ENCODE measurements at places on chromosomes 12 and 14.

- DNase-seq, result peak; percentile 85
These were observed 1.6 kb downstream of the CCDC88C start for GRCh38 chr14:91415794-91416743.

- peak; percentile 58 for DNase-seq
These were observed 290.2 kb upstream of the NPAS3 start for GRCh38 chr14:32648434-32648833.

DNA sequence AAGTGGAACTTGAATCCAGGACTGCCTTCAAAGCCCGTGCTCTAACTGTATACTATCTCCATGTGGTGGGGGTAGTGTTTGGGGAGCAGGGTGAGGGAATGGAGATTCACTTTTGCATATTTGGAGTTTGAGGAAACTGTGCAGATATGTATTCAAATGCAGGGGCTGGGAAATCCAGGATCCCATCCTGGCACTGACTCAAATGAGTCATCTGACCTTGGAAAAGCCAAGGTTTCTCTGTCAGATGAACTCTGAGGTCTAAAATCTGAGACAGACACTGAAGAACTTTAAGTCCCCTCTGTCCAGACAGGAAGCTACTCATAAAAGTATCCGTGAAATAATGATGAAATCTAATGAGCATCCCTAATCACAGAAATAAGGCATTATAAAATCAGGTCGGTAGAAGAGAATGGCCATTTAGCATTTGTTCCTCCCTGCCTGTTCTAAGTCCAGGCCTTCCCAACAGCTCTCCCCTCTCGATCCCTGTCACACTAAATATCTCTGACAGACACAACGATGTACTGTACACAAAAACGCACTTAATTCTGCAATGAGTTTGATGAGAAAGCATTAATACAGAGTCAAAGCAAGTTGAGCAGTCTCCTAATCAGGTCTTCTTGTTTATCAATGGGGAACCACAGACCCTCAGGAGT, 14.4 kb downstream of the NIN start:
- no peak for DNase-seq

- DNase-seq, result no peak
These were observed 5.4 kb downstream of the SFSWAP start for GRCh38 chr12:131716282-131716681.

GRCh38 chr14:56759633-56760032, 50.6 kb downstream of the OTX2 start:
- DNase-seq, result no peak

GRCh38 chr14:76023757-76024156, 38.2 kb downstream of the IFT43 start:
- no peak for DNase-seq

GRCh38 chr14:73823339-73823885, 28.2 kb upstream of the PTGR2 start:
- no peak for DNase-seq

DNA sequence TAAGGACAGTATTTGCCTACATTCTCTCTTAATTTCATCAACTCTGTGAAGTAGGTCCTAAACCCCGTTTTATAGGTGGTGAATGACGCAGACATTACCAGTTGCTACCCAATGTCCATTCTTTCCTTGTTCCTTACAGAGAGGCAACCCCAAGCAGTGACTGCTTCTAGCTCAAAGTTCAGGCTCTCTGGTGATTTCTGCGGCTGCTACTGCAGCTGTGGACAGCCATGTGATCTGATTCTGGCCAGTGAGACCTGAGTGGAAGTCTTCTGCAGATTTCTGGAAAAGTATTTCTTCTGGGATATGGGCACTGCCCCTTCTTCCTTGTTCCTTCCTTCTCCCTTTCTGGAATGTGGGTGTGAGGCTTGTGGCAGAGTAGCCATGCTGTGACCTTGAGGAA, 82.9 kb downstream of the ARF6 start:
- no peak for DNase-seq

GRCh38 chr14:50957296-50957695, 13.0 kb upstream of the PYGL start:
- DNase-seq, result no peak

- DNase-seq, result peak; percentile 70
These were observed 4.8 kb upstream of the LMNTD1 start for GRCh38 chr12:25557830-25558436.

GRCh38 chr12:11133816-11134215, 628 bp downstream of the TAS2R30 start:
- DNase-seq, result peak; percentile 18

GRCh38 chr14:74437496-74438053, 11.6 kb upstream of the SYNDIG1L start:
- DNase-seq, result no peak

GRCh38 chr12:68944296-68945076, 11.5 kb upstream of the CPM start:
- peak; percentile 11 for DNase-seq

DNA sequence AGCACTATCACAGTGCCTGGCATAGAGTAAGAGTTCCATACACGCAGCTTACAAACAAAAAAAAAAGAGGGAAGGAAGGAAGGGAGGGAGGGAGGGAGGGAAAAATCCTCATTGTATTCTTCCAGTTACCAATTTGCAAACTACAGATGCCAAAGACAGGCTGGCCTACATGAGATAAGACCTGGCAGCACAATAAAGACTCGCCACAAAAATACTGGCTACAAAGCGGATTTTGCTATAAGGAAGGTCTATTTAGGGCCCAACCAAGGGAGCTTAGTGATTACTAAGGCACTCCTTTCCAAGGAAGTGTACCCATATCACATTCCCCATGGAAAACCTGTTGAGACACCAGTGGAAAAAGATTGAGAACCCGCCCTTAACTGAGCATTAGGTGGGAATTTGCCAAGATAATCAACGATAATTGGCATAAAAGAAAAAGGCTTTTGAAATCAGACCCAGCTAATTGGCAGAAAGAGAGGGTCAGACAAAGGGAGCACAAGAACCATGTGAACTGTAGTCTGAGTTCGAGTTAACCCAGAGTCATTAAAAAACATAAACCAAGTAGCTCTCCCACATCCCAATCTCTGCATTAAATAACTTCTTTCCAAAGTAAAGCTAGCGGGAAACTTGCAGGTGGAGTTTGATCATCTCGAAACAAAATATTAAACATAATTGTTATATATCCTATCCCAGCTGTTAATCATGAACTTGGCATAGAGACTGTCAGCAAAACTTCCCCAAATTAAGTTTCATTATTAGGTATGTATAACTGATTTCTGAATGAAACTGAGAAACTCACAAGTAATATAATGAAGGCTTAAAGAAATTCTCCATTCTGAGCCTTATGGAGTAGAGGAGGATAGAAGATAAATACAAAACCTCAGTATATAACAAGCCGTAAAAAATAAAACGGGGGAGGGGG, 50.1 kb downstream of the PHLDA1 start:
- no peak for DNase-seq

DNA sequence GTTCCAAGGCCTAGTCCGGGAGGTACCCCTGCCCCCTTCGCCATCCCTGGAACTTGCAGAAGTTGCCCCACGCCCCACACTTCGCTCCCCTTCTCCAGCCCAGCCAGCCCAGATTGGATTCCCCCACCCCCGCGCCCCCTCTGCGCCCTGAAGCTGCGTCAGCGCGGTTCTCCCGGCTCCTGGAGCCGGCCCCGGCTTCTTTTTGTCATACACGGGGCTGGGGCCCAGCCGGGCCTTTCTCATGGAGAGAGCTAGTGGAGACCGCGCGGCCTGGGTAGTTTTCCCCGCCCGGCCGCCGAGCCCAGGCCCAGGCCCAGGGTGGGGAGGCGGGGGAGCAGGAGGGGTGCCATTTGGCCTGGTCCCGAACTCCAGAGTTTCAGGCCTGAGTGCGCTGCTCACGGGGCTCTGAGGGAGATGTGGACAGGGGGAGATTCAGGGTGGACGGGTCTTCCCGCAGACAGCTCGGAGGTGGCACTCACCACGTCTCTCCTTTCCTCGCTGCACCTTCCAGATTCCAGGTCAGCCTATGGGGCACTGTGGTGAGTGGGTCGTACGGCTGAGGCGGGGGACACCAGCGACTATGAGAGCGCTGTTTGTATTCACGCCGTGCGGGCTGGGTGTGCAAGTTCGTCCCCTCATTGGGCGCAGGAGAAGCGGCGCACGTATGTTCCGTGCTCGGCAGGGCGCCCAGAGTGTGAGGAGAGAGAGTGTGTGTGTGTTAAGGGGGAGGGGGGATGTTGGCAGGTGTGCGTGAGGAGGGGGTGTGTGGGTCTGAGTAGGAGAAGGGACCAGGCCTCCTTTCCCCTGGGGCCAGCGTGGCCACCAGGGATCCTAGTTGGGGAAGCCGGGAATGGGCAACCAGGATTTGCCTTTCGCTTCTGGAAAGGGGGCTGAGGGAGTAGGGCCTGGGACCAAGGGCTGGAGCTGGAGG, 785 bp upstream of the LHX5 start:
- no peak for DNase-seq

DNA sequence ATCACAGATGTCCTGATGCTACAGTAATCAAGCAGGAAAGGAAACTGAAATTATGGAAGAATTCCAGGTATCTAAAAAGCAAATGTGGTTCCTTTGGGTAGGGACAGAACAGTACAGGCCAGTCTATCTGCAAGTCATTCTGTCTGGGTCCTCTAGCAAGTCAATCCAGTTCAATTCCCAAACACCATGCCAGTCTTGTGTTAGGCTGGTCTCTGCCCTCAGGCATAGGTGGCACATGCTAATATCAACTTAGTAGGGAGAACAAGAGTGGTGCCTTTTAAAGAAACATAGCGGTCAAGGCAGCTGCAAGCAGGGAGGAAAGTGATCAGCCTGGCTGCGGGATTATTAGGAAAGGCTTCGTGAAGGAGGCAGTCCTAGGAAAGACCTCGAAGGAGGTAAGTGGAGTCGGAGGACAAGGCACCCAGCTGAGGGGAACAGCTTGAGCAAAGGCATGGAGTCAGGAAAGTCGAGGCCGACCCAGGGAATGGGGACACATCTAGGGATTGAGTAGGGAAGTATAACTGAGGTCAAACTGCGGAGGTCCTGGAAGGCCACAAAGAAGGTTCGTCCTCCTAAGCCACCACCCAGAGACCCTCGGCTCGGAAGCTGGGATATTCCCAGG, 3.8 kb upstream of the PLEKHG6 start:
- peak; percentile 36 for DNase-seq

GRCh38 chr12:6084969-6085450, 39.5 kb downstream of the VWF start:
- no peak for DNase-seq

DNA sequence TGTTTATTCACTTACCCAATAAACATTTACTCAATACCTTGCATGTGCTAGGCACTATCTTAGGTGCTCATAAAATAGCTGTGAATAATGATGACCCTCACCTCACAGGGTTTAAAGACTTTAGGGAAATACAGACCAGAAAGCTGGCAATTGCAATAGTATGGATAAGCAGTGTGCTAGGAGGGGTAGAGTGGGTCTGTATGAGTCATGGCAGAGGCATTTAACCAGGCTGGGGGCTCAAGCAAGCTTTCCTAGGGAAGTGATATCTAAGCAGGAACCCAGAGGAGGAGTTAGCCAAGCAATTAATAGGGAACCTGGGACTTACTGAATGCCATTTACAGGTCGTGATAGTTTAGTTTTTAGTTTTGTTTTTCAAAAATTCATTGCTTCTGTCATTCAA, 123.9 kb upstream of the CCDC198 start:
- no peak for DNase-seq

DNA sequence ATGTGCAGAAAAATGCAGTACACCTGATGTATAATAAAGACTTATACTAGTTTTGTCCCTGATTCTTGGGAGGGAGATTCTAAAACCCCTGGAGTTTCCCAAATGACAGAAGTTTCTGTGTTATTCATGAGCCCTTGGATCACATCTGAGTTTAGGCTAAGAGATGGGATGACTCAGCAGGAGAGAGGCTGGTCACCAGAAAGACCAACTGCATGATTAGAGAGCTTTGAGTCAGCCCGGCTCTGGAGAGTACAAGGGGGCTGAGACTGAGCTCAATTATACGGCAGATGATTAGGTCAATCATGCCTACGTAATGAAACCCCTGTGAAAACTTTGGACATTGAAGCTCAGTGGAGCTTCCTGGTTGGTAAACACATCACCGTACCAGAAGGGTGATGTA, 174.2 kb downstream of the SSPN start:
- DNase-seq, result peak; percentile 90

GRCh38 chr12:44863867-44864266, 12.2 kb downstream of the NELL2 start:
- DNase-seq, result no peak

GRCh38 chr12:50351120-50352043, 45.0 kb downstream of the FAM186A start:
- no peak for DNase-seq

DNA sequence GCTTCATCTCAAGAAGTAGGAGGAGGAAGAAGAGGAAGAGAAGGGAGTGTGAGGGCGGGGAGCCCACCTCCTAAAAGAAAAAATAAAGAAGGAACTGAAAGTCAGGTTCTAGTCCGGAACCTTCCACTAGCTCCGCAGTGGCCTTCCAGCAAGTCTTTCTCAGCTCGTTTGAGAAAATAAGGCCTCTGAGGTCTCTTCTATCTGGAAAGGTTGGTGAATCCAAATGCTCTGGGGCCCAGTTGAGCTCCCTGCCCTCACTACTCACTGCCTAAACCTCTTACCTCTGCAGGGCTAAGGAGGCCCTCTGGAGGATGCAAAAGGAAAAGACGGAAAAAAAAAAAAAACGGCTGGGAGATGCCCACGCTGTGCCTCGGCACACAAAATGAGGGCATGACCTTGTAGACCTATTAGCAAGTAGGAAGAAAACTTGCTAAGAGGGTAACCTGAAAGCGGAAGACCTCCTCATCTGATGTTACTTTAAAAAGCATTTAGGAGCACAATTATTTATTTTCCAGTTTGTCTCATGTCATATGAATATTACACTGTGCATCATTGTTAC, 35.9 kb downstream of the FBLN5 start:
- DNase-seq, result peak; percentile 71

DNA sequence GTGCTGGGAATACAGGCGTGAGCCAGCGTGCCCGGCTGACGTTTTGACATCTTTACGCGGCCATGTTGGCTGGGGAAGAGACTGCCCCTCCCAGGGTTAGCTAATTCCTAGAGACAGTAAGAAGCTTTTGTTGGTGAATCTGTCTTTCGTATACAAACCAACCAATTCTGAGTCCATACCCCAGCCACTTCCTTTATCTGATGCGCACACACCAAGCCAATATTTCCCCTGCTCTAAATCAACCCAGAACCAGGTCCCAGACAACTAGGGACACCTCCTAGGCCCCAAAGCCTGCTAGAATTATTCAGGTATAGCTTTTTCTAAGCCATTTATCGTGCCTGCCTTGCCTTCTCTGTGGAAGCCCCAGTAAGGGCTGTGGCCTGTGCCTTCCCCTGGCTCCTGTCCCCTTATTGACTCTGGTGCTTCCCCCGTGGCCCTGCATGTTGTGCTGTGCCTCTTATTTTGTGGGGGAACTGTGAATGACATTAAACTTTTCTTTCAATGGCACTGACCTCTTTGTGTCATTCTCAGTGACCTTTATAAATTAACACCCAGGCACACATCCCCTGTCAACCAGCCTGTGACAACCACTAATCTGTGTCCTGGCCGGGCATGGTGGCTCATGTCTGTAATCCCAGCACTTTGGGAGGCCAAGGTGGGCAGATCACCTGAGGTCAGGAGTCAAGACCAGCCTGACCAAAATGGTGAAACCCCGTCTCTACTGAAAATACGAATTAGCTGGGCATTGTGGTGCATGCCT, 10.7 kb upstream of the EVL start:
- no peak for DNase-seq

- peak; percentile 40 for DNase-seq
These were observed 87.0 kb downstream of the ERC1 start for GRCh38 chr12:1078002-1078401.

GRCh38 chr14:27836386-27836785, 930.2 kb upstream of the FOXG1 start:
- no peak for DNase-seq

GRCh38 chr12:104154286-104154685, 16.3 kb upstream of the NFYB start:
- no peak for DNase-seq

GRCh38 chr12:120231316-120232011, 30.6 kb upstream of the RPLP0 start:
- peak; percentile 97 for DNase-seq

Data from epithelial cell of esophagus (primary cell).